Right atrium auricular region (tissue), 2 donors: ENCODE measurements at places on chromosomes 1 and 21. TPM values are rescaled to one million over a fixed set of nuclear protein-coding genes. Genes with fewer than 3 reads are reported as not detected.

DNA sequence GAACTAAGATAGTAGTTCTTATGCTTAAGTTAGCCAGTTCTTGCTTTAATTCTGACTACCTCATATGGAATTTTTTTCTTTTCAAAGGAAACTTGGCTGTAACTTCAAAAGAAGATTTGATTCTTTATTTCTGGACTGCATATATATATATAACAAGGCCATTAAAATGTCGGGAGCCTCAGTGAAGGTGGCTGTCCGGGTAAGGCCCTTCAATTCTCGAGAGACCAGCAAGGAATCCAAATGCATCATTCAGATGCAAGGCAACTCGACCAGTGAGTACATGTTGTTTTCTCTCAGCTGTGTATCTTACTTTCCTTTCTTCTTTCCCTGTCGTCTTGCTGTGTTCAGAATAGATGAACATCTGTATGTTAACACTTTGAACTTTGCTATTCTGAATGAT, 21.8 kb downstream of the KIF1B start:
- peaks cover 17% of the 10 kb centered on the region for H3K36me3 ChIP-seq
- no peak overlapping the region for H3K27ac ChIP-seq
- no peaks in the 10 kb centered on the region for H3K27me3 ChIP-seq
- DNase-seq = no peak
- no peak overlapping the region for H3K4me3 ChIP-seq

The OR2L13 gene
- total RNA-seq = not detected

DNA sequence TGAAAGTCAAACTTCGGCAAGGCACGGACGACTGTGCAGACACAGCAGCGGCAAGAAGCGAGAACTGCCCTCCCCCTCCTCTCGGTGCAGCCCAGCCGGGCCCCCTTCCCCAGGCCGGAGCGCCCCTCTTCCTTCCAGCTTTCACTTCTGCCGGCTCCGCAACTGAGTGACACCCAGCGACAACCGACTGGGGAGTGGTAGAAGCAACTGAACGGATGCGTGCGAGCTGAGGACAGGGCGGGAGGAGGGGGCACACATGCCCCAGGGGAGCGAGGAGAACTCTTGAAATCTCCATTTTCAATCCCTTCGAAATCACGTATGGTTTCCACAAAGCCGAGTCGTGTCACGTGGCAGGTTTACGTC, 146.6 kb downstream of the PGBD5 start:
- DNase-seq = no peak
- peaks cover 43% of the 10 kb centered on the region for H3K36me3 ChIP-seq
- no peak overlapping the region for H3K27ac ChIP-seq
- no peak overlapping the region for H3K4me3 ChIP-seq
- no peaks in the 10 kb centered on the region for H3K4me1 ChIP-seq
- H3K27me3 ChIP-seq = no peaks in the 10 kb centered on the region

GRCh38 chr1:208944981-208945451, 638.5 kb upstream of the CAMK1G start:
- H3K4me1 ChIP-seq = no peaks in the 10 kb centered on the region
- H3K4me3 ChIP-seq = no peak overlapping the region
- H3K27me3 ChIP-seq = no peaks in the 10 kb centered on the region
- no peaks in the 10 kb centered on the region for H3K36me3 ChIP-seq

GRCh38 chr1:30194741-30195423, 528.5 kb downstream of the MATN1 start:
- H3K27me3 ChIP-seq = no peaks in the 10 kb centered on the region
- no peak for DNase-seq
- no peak overlapping the region for H3K27ac ChIP-seq

The MAPKAPK2 gene
- 136 TPM for total RNA-seq

DNA sequence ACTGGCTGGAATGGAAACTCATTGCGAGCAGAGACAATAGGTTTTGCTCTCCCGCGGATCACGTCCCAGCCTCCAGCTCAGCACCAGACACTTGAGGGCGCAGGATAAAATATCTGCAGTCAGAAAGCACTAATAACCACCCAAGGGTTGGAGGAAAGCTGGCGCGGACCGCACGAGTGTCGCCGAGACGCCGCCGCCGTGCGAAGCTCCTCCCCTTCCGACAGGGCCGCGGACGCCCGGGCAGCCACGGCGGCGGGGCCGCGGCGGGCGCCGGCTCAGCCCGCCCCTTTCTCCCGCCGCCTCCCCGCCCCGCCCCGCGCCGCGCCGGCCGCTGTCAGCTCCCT, at the start of gene CMPK1:
Gene CMPK1 (plus strand): TSS at position 213 of the 344 bp plus-strand sequence. CDS start 156 bp downstream, outside the sequence.
- H3K27me3 ChIP-seq = no peaks in the 10 kb centered on the region
- H3K4me3 ChIP-seq = peak within 1 kb of the TSS; percentile 97
- peak within 1 kb of the TSS; percentile 97 for H3K27ac ChIP-seq
- peaks cover 31% of the 10 kb centered on the region for H3K4me1 ChIP-seq
- no peaks in the 10 kb centered on the region for H3K36me3 ChIP-seq

- H3K36me3 ChIP-seq = no peaks in the 10 kb centered on the region
- H3K27ac ChIP-seq = no peak overlapping the region
- no peaks in the 10 kb centered on the region for H3K27me3 ChIP-seq
- H3K4me1 ChIP-seq = no peaks in the 10 kb centered on the region
These were observed 210.6 kb downstream of the KIF26B start for GRCh38 chr1:245365095-245366020.

The AGMAT gene
- not detected for total RNA-seq
